AG10803 (cell line): ENCODE measurements at places on chromosomes 2 and 18.

DNA sequence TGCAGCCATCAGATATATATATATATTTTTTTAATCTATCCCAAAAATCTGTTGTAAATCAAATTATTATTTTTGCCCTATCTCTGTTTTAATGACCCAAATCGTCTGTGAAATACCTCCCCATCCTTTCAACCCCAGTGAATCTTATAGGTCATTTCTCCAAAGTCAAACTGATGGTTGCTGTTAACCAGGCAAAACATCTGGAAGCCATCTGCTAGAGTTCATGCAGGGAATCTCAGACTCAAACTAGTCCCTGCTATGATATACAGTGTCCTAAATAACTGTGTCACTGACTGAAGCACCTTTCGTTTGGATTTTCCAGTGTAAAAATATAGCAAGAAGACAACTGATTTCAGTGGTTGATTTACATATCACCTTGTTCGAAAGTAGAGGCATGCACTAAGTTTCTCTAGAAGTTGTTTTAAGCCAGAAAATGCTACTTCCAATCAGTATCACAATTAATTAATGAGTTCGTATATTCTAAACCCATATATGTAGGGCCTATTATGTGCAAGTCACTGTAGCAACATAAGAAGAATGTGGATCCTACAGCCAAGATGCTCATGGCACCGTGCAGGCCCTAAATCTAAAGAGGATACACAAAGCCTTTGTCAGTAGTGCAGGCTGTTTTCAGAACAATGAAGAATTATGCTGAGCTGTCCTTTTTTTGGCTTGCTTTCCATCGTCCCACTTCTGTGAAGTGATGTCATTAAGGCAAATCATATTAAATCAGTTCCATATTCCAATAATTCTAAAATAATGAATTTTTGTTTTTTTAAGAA, 566.0 kb downstream of the STK39 start:
- DNase-seq = no peak

DNA sequence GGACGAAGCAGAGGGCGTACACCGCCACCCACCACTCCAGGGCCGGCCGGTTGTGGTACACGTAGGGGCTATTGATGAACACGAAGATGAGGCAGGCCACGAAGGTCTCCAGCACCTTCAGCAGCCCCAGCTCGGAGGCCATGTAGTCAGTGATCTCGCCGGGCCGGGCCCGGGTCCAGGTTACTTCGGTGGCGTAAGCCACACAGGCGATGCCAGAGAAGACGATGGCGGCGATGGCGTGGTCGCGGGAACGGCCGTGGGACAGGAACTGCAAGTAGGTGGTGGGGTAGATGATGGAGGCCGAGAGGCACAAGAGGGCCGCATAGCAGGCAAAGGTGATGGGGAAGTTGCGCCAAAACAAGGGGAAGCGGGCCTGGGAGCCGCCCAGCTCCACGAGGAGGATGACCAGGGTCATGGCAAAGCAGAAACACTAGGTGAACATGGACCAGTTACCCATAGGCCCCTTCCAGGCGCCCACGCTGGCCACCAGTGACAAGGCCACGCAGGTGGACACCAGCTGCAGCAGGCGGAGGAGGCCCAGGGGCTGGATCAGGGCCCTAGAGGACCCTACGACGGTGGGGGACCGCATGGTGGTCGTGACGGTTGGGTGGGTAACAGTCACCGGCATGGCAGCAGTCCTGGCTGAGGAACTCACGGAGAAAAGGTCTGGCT, 128.4 kb upstream of the FAM98A start:
- no peak for DNase-seq

- no peak for DNase-seq
Observed at GRCh38 chr18:7367336-7367735, 136.4 kb downstream of the LRRC30 start.

- DNase-seq = no peak
Observed at GRCh38 chr2:147569426-147569825, 275.4 kb upstream of the ACVR2A start.

DNA sequence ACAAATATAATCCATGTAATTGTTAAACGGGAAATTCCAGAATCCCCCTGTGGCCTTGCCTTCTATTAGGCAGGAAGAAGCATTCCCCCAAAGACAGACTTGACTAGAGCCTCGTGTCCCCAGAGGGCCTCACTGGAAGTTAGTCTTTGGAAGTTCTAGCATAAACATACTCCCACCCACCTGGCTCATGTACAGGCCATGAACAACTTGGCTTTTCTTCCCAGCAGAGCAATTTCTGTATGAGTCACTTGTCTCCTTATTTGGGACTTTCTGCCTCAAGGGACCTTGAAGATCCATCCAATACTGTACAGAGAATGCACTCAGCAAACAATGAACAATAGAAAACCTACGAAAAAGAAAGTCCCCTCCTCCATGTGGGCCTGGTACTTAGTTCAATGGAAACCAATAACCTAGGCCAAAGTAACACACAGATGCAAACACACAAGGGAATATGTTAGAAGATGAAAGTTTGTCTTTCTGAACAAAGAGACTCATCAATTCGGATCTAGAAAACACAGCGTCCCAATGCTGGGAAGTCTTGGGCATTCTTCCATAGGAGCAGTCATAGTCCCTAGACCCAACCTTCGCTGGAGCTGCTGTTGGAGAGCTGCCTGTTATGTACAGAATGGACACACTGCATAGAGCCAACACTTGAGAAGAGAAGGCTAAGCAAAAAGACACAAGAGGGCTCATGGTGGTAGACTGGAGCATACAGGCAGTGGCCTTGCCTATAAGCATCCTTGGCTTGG, 303.5 kb downstream of the HRH4 start:
- DNase-seq = peak; percentile 73
